ENCODE measurements at places on chromosomes 12 and 14.
A peak's percentile ranks its signal among the peaks of the same experiment; 100 is the strongest.

DNA sequence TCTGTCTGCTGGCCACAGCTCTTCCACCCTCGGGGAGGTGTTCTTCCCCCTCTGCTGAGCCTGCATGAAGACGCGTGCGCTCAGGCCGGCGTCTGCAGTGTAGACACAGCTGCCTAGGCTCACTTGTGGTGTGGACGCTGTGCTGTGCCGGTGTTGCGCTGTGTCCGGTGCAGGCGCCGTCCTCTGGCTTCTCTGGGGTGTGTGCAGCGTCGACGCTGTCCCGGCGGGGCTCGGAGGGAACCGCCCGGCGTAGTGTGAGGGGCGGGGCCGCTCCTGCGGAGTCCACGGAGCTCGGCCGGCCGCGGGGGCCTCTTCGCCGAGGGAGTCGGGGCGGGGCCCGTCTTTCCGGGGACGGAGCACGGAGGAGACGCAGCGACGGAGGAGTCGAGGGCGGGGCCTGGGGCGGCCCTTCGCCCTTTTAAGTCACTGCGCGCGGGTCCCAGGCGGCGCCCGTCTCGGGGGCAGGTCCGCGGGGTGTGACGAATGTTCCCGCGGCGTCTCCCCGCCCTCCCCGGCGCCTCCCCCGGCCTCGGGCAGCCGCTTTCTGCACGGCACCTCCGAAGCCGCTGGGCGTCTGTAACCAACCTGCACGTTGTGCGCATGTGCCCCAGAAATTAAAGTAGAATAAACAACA, 45.2 kb downstream of the NOC4L start:
- DNase-seq: peak; percentile 97

GRCh38 chr14:100032738-100033137, 32.5 kb upstream of the EVL start:
- DNase-seq: no peak

DNA sequence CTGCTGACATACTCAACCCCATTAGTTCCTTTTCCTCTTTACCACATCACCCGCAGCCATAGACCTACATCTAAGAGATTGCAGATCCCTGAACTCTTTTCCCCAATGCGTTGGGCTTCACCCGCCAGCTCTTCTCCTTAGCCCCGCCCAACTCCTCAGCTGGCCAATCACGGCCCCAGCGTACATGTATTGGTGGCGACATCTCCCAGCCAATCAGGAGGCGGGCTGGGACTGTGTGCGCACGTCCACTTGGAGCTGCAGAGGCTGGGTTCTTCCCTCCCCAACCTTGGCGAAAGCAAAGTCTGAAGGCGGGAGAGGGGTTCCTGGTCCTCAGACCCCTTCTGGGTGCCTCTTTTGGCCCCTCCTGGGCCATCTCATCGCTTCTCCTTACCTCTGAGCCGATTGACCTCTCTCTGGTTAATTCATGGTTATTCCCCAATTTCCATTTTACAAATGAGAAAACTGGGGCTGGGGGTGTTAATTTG, 11.0 kb downstream of the PDE1B start:
- DNase-seq: peak; percentile 96

DNA sequence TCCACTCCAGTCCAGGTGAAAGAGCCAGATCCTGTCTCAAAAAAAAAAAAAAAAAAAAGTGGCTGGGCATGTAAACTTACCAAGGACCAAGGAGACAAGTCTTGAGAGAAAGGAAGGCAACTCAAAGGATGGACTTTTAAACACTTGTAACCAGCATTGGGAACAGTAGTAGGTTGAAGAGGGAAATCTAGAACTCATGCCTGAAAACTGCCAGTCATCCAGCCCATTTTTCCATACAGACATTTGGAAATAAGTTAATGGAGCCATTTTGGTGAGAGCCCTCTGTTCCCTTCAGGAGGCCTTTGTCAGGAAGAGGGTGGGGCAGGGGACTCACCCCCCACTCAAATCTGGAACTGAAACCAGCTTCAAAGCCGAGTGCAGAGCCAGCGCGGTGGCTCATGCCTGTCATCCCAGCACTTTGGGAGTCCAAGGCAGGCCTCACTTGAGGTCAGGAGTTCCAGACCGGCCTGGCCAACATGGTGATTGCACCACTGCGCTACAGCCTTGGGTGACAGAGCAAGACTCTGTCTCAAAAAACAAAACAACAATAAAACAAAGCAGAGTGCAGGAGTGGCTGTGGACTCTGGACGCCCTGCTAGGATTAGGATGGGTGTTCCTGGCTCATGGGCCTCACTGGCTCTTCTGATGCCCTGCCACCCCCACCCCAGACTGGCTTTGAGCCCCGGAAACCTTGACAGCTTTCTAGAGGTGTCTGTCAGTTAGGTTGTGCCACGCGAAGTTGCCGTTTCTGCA, 1.6 kb upstream of the MLXIP start:
- DNase-seq: peak; percentile 74

DNA sequence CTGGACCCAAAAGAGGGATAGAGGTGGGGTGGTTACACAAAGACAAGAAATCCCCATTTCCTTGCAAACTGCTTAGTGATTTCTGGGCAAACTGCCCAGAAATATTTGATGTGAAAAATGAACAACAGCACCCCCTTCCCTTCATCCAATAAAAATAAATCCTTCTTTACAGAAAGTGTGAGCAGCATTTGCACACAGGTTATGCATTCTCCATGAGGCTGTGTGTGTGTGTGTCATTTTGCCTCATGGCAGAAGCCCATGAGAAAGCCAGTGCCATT, 17.2 kb upstream of the NRXN3 start:
- no peak for DNase-seq

- DNase-seq: peak; percentile 54
These were observed 1.7 kb upstream of the SYNE3 start for GRCh38 chr14:95518045-95518751.

DNA sequence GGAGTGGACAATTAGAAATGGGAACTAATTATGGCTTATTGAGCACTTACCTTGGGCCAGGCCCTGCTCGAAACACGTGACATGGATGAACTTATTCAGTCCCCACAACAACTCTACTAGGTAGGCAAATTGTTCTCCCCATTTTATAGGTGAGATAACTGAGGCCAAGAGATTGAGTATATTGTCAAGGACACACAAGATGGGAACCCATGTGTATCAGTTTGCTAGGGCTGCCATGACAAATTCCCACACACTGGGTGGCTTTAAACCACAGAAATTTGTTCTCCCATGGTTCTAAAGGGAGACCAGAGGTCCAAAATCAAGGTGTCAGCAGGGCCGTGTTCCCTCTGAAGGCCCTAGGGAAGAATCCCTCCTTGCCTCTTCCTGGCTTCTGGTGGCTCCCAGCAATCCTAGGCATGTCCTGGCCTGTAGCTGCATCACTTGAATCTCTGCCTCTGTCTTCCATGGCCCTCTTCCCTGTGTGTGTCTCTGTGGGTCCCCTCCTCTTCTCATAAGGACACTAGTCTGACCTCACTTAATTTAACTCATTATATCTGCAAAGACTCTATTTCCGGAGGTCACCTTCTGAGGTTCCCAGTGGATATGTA, 128.8 kb downstream of the CHST11 start:
- no peak for DNase-seq

DNA sequence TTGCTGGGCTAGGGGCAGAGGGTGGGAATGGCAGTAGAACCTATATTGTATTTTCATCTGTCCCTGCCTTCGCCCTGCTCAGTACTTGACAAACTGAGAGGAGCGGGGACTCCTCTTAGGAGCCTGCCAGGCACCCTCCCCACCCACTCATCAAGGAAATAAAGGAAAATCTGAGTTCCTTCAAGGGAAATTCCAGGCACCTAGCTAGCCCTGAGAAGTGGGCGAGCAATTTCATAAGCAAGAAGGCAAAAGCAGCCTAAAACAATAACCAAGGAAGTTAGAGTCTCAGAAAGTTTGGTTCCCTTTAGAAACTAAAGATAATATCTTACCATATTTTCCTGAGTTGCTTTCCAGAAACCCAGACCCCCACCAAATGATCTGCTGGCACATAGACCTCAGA, 10.6 kb upstream of the PLEKHD1 start:
- peak; percentile 11 for DNase-seq

- DNase-seq: peak; percentile 12
These were observed 26.1 kb upstream of the SLC6A13 start for GRCh38 chr12:288687-289086.

GRCh38 chr12:561908-562593, 101.2 kb downstream of the NINJ2 start:
- DNase-seq: peak; percentile 90

GRCh38 chr12:19129486-19130223, at the start of gene PLEKHA5:
Gene PLEKHA5, plus strand, starts transcription at chr12:19129733. Its CDS starts 67 bp downstream, at chr12:19129800.
- peak; percentile 63 for DNase-seq

DNA sequence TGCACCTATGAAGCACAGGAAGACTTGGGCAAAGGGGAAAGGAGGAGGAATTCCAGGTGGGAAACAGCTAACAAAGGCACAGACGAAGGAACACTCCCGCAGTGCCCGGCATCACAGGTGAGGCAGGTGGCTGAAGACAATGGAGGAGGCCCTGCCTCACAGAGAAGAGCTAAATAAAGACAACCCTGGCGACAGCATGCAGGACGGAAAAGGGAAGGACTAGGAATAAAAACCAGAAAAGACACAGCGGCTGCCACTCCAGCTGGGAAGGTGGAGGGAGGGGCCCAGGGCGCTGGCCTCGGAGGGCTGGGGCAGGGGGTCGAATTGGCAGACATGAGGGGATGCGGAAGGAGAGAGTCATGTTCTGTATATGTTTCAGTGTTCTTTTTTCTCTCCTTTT, 43.0 kb upstream of the ANO2 start:
- DNase-seq: no peak
